ENCODE measurements at places on chromosomes 2 and 18.

DNA sequence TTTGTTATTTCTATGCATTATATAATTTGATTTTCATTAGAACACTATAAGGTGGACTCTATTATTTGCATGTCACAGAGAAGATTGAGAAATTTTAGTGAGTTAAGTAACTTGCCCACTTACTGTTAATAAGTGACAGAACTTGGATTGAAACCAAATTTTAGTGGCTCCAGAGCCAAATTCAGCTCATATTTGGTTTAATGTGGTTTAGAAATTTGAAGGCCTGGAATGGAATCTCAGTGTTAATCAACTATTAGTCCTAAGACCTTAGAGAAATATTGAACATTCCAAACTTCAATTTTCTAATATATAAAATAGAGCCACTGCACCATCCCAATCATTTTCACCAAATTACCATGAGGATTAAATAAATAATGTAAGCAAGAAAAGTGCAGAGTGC lies 281.6 kb downstream of the ZNF385B start:
- DNase-seq = no peak
- no peak overlapping the region for H3K4me3 ChIP-seq
- H3K4me1 ChIP-seq = no peaks in the 10 kb centered on the region
- no peaks in the 10 kb centered on the region for H3K27me3 ChIP-seq

GRCh38 chr2:240432820-240433801 lies 2.4 kb upstream of the GPC1 start:
- H3K4me1 ChIP-seq = peaks cover 7% of the 10 kb centered on the region
- no peak overlapping the region for H3K27ac ChIP-seq
- DNase-seq = no peak
- H3K4me3 ChIP-seq = no peak overlapping the region

GRCh38 chr2:81858998-81859397 lies 1554.4 kb upstream of the LRRTM1 start:
- no peaks in the 10 kb centered on the region for H3K4me1 ChIP-seq
- no peak overlapping the region for H3K27ac ChIP-seq
- H3K27me3 ChIP-seq = no peaks in the 10 kb centered on the region
- no peak overlapping the region for H3K4me3 ChIP-seq

- no peaks in the 10 kb centered on the region for H3K27me3 ChIP-seq
- no peaks in the 10 kb centered on the region for H3K36me3 ChIP-seq
- H3K27ac ChIP-seq = no peak overlapping the region
- no peak for DNase-seq
Observed at GRCh38 chr2:189661957-189662321, 680 bp downstream of the ASNSD1 start.

DNA sequence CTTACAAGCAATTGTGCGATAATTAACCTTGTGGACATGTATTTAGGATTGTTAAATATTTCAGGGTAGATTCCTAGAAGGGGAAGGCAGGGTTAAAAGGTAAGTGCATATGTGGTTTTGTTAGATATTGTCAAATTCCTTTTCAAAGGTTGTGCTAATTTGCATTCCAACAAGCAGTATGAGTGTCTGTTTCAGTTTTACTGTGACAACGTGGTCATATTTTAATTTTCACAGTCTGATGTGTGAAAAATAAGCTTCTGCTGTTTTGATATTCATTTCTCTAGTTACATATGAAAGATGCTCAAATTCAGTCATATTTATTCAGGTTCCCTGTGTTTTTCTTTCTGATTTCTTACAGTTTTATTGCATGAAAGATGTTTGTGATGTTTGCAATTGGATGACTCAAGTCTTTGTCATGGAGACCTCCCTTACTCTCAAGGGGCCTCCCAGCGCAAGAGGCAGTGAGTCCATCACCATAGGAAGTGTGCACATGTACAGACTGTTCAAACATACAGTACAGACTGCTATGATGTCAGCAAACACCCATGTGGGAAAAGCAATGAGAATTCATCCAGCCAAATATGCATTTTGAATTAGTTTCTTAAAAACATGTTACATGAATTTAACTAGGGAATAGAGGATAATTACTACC lies 310.8 kb downstream of the GALR1 start:
- DNase-seq = no peak
- H3K36me3 ChIP-seq = no peaks in the 10 kb centered on the region
- H3K4me3 ChIP-seq = no peak overlapping the region
- no peak overlapping the region for H3K27ac ChIP-seq
- no peaks in the 10 kb centered on the region for H3K27me3 ChIP-seq
- no peaks in the 10 kb centered on the region for H3K4me1 ChIP-seq

DNA sequence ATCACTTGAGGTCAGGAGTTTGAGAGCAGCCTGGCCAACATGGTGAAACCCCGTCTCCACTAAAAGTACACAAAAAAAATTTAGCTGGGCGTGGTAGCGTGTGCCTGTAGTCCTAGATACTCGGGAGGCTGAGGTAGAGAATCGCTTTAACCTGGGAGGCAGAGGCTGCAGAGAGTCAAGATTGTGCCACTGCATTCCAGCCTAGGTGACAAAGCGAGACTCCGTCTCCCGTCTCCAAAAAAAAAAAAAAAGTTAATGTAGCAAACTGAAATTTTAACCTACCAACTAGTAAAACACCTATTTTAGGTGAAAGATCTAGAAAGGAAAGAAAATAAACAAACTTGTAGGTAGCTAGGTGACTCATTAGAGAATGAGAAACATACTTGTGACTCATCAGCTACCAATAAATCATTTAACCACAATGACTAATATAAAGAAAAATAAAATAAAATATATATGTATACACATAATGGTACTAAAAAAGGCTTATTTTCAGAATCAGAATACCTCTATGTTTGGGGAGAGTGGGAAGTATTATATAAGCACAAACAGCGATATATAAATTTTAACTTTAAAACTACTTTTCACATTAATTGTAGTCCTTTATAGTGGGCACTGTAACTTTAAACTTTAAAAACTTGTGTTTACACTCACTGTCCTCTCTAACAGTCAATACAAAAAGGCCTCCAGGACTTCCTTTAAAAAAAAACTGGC lies 36.6 kb downstream of the DARS1 start:
- no peak for DNase-seq
- no peak overlapping the region for H3K27ac ChIP-seq
- H3K4me3 ChIP-seq = no peak overlapping the region
- no peaks in the 10 kb centered on the region for H3K27me3 ChIP-seq
- H3K4me1 ChIP-seq = no peaks in the 10 kb centered on the region
